Ovary (tissue), 10 donors: ENCODE measurements at places on chromosomes 7 and 10. TPM values are rescaled to one million over a fixed set of nuclear protein-coding genes. Genes with fewer than 3 reads are reported as not detected.

DNA sequence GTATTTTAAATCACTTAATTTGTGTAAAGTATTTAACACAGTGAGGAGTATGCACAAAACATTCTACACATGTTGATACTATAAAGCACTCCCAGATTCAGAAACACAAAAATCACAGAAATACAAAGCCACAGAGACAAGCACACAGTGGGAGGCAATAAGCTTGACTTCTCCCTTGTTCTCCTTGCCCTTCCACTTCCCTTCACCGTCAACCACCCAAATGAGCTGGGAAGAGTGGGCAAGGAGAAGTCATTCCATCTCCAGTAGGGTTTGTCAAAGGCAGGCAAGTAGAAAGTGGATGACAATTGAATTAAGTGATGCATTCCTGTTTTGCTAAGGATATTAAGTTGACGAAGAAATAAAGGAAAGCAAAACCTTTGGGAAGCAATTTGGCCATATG is 4.2 kb upstream of the TMEM139 start:
- no peak for DNase-seq

GRCh38 chr7:149642589-149642988 is 130.8 kb downstream of the ZNF467 start:
- DNase-seq, result no peak

DNA sequence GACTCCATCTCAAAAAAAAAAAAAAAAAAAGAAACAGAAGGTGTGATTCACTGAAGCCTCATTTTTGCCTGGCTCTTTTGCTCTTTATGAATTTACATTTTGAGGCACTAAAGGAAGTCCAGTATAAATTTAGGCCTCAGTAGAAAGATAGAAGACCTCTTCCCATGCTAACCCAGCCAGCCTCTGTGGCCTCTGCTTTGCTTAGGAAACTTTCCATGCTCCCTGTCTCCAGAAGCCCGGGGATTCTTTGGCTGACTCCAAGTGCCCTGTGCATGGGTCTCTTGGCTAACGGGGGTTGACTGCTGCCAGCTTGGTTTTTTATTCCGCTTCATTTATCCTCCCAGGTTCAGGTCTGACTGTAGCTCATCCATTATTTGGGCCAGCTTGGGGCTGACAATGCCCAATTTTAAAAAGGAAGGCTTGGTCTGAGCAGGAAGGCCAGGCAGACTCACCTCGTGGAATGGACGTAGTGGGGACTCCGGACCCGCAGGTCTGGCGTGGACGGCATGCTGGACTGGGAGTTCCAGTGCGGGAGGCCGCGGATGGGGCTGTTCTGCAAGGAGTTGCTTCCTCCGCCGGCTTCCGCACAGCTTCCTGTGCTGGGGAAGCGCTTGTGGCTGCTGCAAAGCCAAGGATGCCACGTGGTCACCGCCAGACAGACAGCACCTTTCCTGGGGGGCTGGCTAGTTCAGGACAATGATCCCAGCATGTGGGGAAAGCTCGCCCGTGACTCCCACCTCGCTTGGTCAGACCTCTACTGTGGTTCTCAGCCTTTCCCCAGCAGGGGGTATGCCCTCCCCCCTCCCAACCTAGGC is 72.3 kb downstream of the PRPF18 start:
- DNase-seq, result no peak

DNA sequence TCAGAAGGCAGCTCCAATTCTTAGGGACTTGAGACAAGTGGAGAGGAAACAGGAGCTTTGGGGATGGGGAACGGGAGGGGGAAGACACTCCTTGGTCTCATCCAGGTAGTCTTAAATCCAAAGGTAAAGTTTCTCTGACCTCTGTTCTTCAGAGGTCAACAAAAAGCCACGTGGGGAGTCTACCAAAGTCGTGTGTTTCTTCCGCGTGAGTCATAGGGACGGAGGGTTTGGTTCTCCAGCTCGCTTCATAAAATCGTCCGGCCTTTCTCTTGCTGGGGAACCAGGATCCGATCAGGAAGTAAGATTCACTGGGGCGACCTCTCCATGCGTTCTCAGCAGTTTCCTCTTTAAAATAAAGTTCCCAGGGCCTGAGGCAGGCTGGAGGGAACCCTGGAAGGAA is 275.7 kb downstream of the TCERG1L start:
- no peak for DNase-seq

- no peak for DNase-seq
Observed at GRCh38 chr10:113329121-113329596, 223.7 kb upstream of the HABP2 start.

The SRGN gene
- total RNA-seq, result 95.2 TPM

- no peak for DNase-seq
Observed at GRCh38 chr10:35503578-35503977, 101.6 kb upstream of the GJD4 start.
